ENCODE measurements at places on chromosomes 6 and 20. TPM values are rescaled to one million over a fixed set of nuclear protein-coding genes. Genes with fewer than 3 reads are reported as not detected.
A peak's percentile ranks its signal among the peaks of the same experiment; 100 is the strongest.

DNA sequence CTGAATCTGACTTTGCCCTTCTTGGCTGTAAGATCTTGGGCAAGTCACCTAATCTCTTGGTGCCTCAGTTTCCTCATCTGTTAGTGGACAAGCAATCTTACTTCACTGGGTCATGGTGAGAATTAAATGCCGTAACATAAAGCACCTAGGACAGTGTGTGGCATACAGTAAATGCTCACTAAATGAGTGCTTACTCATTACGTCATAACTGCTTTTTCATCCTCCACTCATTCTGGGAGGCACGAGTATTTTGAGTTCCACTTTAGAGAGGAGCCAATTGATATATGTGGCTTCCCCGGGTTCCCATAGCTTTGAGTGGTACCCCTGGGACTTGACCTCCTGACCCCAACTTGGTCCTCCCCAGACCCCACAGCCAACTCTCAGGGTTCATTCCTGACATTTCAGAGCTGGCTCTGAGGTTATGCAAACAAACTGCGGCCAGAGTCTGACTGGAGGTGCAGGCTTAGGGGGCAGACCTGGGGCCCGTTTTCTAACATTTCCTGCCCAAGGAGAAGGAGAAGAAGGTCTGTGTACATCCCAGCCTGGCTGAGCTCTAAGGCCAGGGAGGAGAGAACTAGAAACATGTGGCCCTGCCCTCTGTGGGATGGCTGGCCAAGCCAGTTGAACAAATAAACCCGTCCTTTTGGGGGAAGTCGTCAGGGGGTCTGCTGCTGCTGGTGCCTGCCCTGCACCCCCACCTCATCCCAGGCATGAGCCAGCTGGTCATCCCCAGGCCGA is 5.8 kb downstream of the ANGPT4 start:
- DNase-seq, result no peak

Gene TULP1
- total RNA-seq, result not detected

- DNase-seq, result peak; percentile 53
Measured at GRCh38 chr6:34243901-34244884, 4.6 kb downstream of the SMIM29 start.

GRCh38 chr6:16392010-16392409 is 153.6 kb downstream of the GMPR start:
- no peak for DNase-seq

- DNase-seq, result peak; percentile 31
Measured at GRCh38 chr6:128432394-128432793, 88.0 kb downstream of the PTPRK start.

- peak; percentile 5 for DNase-seq
Measured at GRCh38 chr6:104940238-104940892, 16.5 kb upstream of the LIN28B start.

GRCh38 chr6:7267071-7267465 is 45.9 kb downstream of the SSR1 start:
- no peak for DNase-seq
